ENCODE measurements at places on chromosomes 7 and 10.

GRCh38 chr10:12966067-12966466 lies 35.4 kb downstream of the CCDC3 start:
- peaks cover 11% of the 10 kb centered on the region for H3K4me1 ChIP-seq
- peaks cover 26% of the 10 kb centered on the region for H3K27me3 ChIP-seq
- peak overlapping the region; percentile 44 for H3K27ac ChIP-seq
- no peaks in the 10 kb centered on the region for H3K36me3 ChIP-seq
- no peak for DNase-seq
- H3K4me3 ChIP-seq, result no peak overlapping the region

DNA sequence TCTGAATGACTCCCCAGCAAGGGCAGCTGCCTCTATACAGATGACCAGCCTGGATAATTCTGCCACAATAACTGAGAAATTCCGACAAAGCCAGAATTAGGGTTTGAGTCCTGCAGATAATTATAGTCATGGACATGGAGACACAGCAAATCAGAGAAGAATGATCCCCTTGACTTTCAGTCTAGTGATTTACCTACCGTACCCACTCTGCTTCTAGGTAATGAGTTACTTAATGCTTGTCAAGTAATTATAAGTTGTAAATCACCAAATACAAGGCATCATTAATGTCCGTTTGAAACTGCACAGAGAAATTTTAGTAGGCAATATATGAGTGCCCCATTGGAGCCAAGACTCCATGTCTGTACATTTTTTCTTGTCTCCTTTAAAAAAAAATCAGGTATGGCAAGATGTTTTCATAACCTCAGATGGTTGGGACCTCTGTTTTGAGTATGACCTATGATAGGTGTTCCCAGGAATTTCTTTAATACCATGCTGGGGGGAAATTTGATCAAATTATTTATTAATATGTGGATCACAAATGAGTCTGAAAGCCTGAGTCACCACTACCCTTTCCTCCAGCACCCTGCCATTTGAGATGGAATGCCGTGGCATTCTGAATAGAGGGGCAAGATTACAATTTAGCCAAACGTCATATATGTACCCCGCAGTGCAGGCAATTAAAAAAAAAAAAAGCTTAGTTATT lies 5.5 kb upstream of the ARID5B start:
- no peak for DNase-seq
- no peak overlapping the region for H3K4me3 ChIP-seq
- H3K36me3 ChIP-seq, result peaks cover 4% of the 10 kb centered on the region
- no peak overlapping the region for H3K27ac ChIP-seq
- no peaks in the 10 kb centered on the region for H3K27me3 ChIP-seq

DNA sequence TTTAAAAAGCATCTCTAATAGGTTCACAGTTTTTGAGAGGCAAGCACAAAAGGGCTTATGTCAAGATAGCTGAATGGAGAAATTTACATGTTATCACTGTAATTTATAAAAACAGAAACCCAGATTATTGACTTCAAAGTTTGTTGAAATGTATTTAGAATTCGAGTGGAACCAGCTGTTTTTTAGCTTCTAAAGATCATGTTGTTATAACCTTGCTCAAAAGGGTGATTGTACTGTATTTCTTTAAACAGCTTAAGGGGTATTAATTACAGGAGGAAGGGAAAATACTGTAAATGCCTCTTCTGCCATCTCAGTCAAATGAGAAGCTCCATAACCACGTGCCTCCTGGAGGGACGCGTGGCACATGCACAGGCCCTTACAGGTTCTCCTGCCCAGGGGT lies 156.2 kb upstream of the MGMT start:
- no peaks in the 10 kb centered on the region for H3K4me1 ChIP-seq
- no peak overlapping the region for H3K27ac ChIP-seq
- no peaks in the 10 kb centered on the region for H3K36me3 ChIP-seq
- no peak overlapping the region for H3K4me3 ChIP-seq

GRCh38 chr7:106814887-106815286 lies 50.2 kb upstream of the PIK3CG start:
- H3K36me3 ChIP-seq, result no peaks in the 10 kb centered on the region
- H3K4me1 ChIP-seq, result peaks cover 7% of the 10 kb centered on the region
- DNase-seq, result no peak
- no peak overlapping the region for H3K27ac ChIP-seq

DNA sequence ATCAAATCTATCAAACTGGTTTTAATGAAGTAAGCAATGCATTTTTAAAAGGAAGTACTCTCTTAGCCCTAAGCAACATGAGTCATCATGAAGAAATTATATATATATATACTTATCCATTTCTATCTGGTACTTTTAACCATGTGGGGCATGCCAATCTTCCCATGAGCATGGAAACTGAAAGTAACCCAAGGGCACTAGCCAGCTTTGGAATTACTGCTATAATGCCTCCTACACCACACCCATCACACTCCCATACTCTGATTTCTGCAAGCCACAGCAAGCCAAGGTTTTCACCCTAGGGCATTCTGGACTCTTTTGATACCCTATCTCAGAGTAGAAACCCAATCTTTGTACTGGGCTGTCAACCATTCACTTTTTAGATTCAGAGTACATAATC lies 204.6 kb downstream of the IMMP2L start:
- DNase-seq, result no peak
- peaks cover 3% of the 10 kb centered on the region for H3K4me1 ChIP-seq
- H3K36me3 ChIP-seq, result no peaks in the 10 kb centered on the region
- no peak overlapping the region for H3K27ac ChIP-seq
- no peaks in the 10 kb centered on the region for H3K27me3 ChIP-seq
- no peak overlapping the region for H3K4me3 ChIP-seq

All from activated T-cell treated with anti-CD3 and anti-CD28 coated beads, Interleukin-2, amount 50 U/mL, for 24 hours (primary cell).